Stimulated activated CD4-positive, alpha-beta T cell treated with anti-CD3 and anti-CD28 coated beads, Interleukin-12 subunit alpha, Interleukin-12 subunit beta, amount 100 ng/mL, for 4 hours (primary cell): ENCODE measurements at places on chromosomes 11 and 22.

DNA sequence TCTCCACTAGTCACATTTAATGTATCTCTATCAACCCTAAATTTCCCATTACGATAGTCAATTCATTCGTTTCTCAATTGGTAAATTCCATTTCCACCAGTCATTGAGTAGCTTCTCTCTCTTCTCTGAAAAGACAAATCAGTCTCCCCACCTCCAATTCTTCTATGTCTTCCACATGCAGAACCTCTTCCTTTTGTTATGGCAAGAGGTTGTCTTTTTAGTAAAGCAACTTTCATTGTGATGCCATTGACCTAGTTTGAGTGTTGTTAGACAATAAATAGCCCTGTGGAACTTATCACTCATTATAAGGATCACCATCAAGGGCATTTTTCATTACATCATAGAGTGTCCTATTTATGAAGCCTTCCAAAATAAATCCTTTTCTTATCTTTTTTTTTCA, 340.9 kb downstream of the LRRC4C start:
- no peak for DNase-seq

DNA sequence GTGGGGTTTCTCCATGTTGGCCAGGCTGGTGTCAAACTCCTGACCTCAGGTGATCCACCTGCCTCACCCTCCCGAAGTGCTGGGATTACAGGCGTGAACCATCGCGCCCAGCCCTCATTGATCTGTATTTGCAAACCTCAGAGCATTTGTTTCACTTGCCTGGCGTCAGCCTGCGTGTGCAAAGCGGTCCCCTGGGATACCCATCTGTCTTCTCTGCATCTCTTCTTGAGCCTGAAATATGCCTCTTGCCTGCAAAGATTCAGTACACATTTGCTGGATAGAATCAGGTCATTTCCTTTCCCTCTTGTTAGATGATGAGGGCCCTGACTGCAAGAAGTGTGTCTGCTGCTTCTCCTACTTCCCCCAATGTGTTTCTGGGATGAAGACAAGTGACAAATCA, 1291.0 kb downstream of the TBC1D22A start:
- no peak for DNase-seq

DNA sequence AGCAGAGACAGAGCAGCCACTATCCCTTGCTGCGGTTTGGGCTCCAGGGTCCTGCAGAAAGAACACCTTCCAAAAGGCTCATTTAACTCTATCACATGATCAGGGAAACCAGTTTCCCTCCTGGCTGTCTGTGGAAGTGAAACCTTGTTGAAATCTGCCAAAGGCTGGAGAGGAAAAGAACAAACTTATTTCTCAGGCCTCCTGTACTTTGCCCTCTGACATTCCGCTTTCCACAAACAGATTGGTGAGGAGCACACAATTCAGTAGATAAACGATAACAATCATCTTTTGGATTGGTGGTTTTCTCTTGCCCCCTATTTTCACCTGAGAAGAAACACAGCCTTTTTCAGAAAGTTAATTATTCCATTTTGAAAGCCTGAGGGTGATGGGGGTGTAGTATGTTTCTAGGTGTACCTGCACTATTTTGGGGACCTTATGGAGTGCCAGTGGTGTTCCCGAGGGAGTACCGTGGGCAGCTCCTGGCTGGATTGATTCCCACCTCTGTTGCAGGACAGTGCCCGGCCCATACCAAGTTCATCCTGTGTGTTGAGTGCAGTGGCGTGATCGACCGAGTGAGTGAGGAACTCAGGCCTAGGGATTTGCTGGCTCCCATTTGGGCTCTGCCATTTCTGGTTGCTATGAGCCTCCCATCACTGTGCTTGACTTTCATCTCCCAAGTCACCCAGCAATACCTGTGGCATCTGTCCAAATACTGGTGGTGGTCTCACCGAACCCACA, 102.0 kb downstream of the TBC1D22A start:
- DNase-seq: no peak

- DNase-seq: peak; percentile 15
Measured at GRCh38 chr22:49052023-49052538, 775.6 kb downstream of the BRD1 start.

DNA sequence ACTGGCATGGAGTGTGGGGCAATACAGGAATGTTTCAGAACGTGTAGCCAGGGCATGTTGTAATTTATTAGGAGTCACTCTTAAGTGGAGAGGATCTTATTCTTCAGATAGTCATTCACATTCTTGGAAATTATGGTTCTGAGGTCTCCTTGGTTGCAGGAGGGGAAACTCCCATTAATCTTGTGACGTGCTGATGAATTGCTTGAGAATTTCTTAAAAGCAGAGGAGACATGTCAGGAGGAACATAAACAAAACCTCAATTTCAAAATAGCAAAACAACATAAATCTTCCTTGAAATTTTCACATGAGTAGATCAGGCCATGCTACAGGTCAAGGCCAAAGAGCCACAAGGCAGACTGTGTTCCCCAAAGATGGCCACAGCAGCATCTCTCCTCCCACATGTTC, 50.4 kb downstream of the ADM start:
- no peak for DNase-seq

- no peak for DNase-seq
Measured at GRCh38 chr22:49999063-49999945, 13.3 kb downstream of the IL17REL start.

- DNase-seq: no peak
Measured at GRCh38 chr11:28951191-28951590, 843.0 kb downstream of the METTL15 start.

- DNase-seq: no peak
Measured at GRCh38 chr22:29136782-29137700, 64.2 kb downstream of the KREMEN1 start.

GRCh38 chr11:117390743-117391142, 63.1 kb downstream of the CEP164 start:
- no peak for DNase-seq

DNA sequence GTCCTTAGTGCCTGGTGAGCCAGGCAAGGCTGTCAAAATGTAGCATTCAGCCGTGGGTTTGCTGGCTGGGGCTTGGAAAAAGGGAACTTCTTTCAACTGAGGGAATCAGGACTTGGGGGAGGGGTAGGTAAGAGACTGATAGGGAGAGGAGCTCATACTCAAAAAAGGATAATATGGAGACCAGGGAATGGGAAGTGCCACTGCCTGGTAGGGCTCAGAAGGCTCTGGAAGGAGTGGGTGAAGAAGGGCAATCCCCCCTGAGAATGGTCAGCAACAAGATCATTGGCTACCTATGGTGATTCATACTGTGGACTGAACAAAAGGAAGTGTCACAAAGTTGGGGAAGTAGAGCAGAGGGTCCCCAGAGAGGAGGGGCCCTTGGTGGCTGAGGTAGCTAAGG, 1.9 kb downstream of the CNGA4 start:
- no peak for DNase-seq

DNA sequence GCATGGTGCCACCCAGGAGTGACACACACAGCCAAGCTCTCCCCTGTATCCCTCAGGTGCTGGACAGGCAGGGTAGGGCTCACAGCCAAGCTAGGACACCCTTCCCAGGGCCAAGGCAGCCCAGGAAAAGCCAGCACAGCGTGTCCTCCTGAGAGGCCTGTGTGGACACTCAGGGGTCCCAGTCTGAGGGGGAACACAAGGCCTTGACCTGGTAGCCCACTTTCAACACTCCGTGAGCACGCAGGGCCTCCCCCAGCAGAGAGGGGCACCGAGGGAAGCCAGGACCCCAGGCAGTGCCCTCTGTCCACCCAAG, 24.9 kb downstream of the OSBPL5 start:
- no peak for DNase-seq

GRCh38 chr11:33045551-33046255, 6.3 kb downstream of the TCP11L1 start:
- DNase-seq: no peak

GRCh38 chr11:134576286-134576685, 164.2 kb upstream of the B3GAT1 start:
- DNase-seq: no peak

DNA sequence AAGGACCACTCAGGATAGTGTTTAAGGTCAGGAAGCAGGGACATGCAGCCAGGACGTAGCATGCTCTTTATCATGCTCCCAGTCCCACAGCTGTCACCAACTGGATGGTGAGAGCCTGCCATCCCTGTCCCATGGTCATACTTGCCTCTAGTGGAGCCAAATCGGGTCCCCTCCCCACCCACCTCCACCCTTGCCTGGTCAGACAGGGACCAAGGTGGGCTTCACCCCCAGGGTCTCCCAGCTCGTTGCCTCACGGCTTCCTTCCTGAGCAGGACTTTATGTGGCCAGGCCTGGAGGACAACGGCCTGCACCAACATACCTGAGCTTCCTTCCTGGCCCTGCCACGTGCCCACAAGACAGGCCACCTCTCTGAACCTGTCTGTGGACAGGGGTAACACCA, 19.8 kb downstream of the A4GALT start:
- no peak for DNase-seq

DNA sequence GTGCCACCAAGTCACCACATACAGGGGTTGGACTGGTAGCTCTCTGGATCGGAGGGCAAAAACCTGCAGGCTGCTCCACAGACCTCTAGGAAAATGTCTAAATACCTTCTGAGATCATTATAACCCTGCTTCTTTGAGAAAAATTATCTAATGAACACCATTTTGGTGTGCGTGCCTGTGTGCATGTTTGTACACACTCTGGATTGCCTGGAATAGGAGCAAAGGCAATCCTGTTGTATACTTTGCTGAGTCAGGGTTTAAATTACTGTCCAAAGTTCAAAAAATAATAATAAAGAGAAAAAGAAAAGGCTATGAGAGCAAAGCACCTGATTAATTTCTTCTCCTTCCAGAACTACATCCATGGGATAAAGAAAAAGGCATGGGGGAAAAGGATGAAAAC, 11.0 kb downstream of the JAML start:
- DNase-seq: no peak

- peak; percentile 20 for DNase-seq
Measured at GRCh38 chr22:46149512-46150033, 753 bp upstream of the PPARA start.

- DNase-seq: no peak
Measured at GRCh38 chr11:113538451-113539412, 63.5 kb upstream of the DRD2 start.

DNA sequence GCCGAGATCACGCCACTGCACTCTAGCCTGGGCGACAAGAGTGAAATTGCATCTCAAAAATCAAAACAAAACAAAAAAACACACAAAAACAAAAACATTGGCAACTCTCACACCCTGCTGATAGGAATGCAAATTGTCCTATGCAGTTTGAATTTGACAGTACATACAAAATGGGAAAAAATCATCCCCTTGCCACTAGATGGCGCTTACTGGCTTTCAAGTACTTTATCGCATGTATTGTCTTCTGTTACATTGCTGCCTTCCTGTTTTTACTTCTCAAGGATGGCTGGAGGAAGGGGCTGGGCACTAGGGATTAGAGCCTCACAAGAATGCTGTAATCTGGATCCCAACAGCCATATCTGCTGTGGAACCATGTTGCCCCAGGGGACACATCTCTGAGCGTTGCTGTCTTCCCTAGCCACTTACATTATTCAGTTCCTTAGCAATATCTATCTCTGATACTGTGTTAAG, 59.4 kb upstream of the A4GALT start:
- DNase-seq: no peak

DNA sequence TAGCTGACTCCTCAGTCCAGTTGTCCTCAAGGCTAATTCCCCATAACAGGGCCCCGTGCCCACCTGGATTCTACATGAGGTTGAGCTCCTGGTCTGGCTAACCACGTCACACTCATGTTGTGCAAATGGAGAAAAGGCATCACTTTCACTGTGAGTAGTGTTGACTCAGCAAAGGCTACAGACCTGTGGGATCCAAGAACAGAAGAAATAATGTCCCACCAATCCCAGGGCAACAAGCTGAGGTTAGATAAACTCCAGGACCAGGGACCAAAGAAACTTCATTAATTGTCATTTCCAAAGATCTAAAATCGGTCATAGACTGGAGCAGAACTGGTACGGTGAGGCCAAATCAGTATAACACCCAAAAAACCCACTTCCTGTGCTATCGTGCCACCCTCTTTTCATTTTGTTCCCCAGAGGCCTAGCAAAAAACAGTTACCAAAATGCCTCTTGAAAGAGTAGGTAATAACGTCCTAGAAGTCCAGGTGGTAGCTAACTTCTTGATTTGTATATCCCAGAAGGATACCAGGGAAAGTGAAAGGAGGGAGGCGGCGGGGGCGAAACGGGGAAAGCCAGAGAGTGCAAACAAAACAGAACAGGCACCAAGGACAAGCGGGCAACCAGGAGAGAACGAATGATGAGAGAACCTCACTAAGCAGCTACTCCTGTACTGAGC, 1.4 kb downstream of the PCSK7 start:
- peak; percentile 40 for DNase-seq

GRCh38 chr22:41184679-41185078, 20.4 kb upstream of the L3MBTL2 start:
- no peak for DNase-seq

- DNase-seq: no peak
Measured at GRCh38 chr22:29642694-29643093, 39.3 kb downstream of the NF2 start.

DNA sequence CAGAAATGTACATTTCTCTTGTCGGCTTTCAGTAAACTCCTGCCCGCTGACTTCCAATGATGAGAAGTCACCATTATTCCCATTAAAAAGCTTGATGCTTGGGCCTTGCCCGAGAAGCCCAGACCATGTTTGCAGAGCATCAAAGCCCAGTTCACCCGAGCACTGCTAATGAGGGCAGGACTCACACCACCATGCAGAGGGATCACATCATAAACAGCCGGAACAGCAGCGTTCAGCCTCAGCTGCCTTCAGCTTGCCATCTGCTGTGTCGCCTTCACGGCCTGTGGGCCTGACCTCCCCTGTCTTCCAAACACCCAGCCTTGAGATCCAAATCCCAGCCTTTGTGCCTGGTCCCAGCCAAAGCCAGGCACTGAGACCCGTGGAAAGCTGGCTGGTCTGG, 105.4 kb upstream of the CSNK2A3 start:
- no peak for DNase-seq

GRCh38 chr11:76462317-76462716, 17.5 kb downstream of the EMSY start:
- DNase-seq: no peak

DNA sequence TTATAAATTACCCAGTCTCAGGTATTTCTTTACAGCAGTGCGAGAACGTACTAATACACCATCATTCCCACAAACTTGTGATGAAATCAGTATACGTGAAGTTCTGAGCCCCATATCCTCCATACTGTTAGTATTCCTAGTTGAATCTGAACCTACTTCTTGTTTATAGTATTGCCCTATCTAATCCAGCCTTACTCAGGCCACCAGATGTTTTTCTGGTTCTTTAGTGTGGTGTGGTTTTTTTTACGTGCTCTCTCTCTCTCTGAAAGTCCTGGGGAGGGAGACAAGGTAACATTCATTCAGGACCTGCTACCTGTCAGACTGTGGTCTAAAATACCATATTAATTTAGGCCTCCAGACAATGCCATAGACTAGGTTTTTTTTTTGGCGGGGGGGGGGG, 47.6 kb upstream of the TEAD1 start:
- no peak for DNase-seq

DNA sequence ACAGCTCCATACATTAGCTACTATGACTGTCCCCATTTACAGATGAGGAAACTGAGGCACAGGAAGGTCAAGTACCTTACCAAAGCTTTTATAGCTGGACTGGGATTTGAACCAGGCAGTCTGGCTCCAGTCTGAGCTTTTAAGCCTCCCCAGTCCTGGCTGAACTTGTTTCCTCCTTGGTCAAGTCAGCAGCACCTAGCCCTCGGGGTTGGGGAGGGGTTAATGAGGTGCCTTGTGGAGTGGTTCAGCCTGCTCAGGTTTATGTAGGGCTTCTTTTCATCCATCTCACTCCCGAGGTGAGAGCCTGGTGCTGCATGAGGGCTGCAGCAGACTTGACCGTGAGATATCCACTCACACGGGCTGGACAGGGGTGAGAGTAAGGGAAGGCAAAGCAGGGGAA, 36.7 kb upstream of the GCAT start:
- no peak for DNase-seq
